Caco-2 (cell line): ENCODE measurements at places on chromosomes 5 and 9.

- DNase-seq, result no peak
- no peaks in the 10 kb centered on the region for H3K36me3 ChIP-seq
- peaks cover 4% of the 10 kb centered on the region; the same call in 1 of the 2 replicates for H3K4me1 ChIP-seq
- H3K4me3 ChIP-seq, result no peak overlapping the region
- no peaks in the 10 kb centered on the region for H3K27me3 ChIP-seq
- no peak overlapping the region for H3K27ac ChIP-seq
Measured at GRCh38 chr9:130331573-130331972, 66.0 kb downstream of the HMCN2 start.

DNA sequence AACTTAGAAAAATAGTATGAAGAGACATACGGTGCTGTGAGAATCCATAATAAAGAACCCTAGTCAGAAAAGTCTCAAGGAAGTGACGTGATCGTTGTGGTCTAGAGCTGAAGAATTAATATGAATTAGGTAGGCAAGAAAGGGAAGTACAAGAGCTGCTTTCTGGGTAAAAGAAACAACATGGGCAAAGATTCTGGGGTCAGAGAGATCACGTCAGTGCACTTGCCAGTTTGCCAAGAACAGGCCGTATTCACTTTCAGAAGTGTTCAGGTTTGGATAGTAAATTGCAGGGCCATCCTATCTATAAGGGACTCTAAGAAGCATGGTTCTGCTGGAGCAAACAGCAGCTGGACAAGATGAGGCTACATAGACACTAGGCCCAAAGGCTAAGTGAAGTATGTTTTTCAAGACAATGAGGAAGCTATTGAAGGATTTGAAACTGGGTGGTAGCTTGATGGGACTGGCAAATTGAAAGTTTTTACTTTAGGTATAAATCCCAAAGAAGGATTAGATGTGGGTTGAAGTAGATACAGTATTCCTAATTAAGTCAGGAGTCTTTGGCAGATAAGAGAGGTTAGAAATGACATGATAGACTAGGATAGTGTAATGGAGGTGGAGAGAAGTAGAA lies 4.8 kb upstream of the CHD1 start:
- no peak overlapping the region for H3K4me3 ChIP-seq
- H3K36me3 ChIP-seq, result no peaks in the 10 kb centered on the region
- no peak overlapping the region for H3K27ac ChIP-seq

GRCh38 chr9:89696780-89697179 lies 92.0 kb downstream of the GADD45G start:
- H3K4me1 ChIP-seq, result no peaks in the 10 kb centered on the region
- H3K27me3 ChIP-seq, result no peaks in the 10 kb centered on the region
- no peak overlapping the region for H3K27ac ChIP-seq
- no peak for DNase-seq
- H3K36me3 ChIP-seq, result no peaks in the 10 kb centered on the region
- no peak overlapping the region for H3K4me3 ChIP-seq

- 0 out of 2 replicates have a peak, but pooled peaks cover 2% of the 10 kb centered on the region for H3K4me1 ChIP-seq
- H3K27ac ChIP-seq, result no peak overlapping the region
- no peaks in the 10 kb centered on the region; the same call in 1 of the 2 replicates for H3K36me3 ChIP-seq
- no peak for DNase-seq
Measured at GRCh38 chr5:90519081-90519480, 10.3 kb downstream of the LYSMD3 start.

- H3K4me1 ChIP-seq, result no peaks in the 10 kb centered on the region
- no peak overlapping the region for H3K4me3 ChIP-seq
- peaks cover 3% of the 10 kb centered on the region for H3K36me3 ChIP-seq
- no peak for DNase-seq
- H3K27me3 ChIP-seq, result no peaks in the 10 kb centered on the region
Measured at GRCh38 chr5:6747103-6747502, 33.9 kb downstream of the TENT4A start.

- H3K4me1 ChIP-seq, result no peaks in the 10 kb centered on the region
- H3K4me3 ChIP-seq, result no peak overlapping the region
- H3K27me3 ChIP-seq, result no peaks in the 10 kb centered on the region
- H3K36me3 ChIP-seq, result no peaks in the 10 kb centered on the region
- no peak for DNase-seq
- H3K27ac ChIP-seq, result no peak overlapping the region
Measured at GRCh38 chr5:110638970-110639902, 87.2 kb downstream of the TMEM232 start.

DNA sequence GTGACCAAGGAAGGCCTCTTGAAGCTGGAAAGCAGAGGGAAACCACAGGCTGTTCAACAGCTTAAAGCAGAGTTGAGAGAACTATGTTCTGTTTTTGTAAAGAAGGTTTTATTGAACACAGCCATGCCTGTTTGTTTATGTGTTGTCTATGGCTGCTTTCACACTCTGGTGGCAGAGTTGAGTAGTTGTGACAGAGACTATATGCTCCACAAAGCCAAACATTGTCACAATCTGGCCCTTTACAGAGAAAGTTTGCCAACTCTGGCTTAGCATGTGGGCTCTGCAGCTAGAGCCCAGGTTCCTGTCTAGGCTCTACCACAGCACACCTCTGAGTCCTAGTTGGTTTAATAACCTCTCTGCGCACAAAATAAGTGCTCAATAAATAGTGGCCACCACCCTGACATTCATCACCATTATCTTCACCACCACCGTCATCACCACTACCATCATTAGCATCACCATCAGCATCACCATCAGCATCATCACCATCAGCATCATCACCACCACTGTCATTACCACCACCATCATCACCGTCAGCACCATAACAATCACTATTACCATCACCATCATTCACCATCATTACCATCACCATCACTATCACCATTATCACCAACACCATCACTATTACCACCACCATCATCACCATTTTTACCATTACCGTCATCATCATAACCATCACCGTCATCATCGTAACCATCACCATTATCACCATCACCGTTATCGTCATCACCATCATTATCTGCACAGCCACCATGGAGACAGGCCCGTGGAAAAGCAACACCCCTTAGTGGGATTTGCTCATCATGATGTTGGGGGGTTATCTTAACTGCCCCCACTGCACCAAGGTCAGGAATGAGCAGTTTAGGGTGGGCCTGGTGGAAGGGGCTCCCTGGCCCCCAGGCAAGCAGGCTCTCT lies 18.3 kb downstream of the AKNA start:
- H3K27me3 ChIP-seq, result no peaks in the 10 kb centered on the region
- H3K36me3 ChIP-seq, result peaks cover 2% of the 10 kb centered on the region; the same call in 1 of the 2 replicates
- no peak overlapping the region for H3K27ac ChIP-seq
- no peak for DNase-seq

GRCh38 chr5:77743181-77743580 lies 33.0 kb downstream of the TBCA start:
- H3K36me3 ChIP-seq, result no peaks in the 10 kb centered on the region; the same call in 1 of the 2 replicates
- H3K27ac ChIP-seq, result no peak overlapping the region
- no peak overlapping the region for H3K4me3 ChIP-seq
- DNase-seq, result no peak

GRCh38 chr5:160272264-160272663 lies 40.1 kb downstream of the CCNJL start:
- H3K4me3 ChIP-seq, result no peak overlapping the region
- no peak overlapping the region for H3K27ac ChIP-seq
- no peak for DNase-seq
- H3K36me3 ChIP-seq, result peaks cover 2% of the 10 kb centered on the region

DNA sequence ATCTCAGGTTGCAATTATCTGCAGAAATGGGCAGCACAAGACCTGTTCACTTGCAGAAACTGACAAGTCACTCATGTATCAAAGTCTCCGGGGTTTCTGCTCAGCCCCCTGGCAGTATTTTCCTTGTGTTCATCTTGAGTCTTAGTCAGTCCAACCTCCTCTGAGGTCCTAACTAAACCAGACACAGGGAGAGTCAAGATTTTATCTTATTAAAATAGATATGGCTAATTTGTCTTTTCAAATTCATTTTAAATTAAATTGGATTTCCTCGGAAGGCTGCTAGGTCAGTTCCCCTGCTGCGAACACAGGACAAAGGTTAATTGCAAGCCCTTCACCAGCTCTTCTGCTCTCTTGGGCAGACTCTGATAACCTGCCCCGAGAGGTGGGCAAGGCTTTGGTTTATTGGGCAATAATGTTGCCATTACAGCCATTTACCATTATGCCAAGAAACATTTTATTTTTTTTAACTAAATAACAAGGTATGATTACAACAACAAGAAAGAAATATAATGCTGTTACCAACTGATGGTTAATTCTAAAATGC lies 103.5 kb downstream of the MAPKAP1 start:
- no peaks in the 10 kb centered on the region for H3K36me3 ChIP-seq
- peaks cover 19% of the 10 kb centered on the region for H3K4me1 ChIP-seq
- H3K4me3 ChIP-seq, result no peak overlapping the region
- no peaks in the 10 kb centered on the region for H3K27me3 ChIP-seq
- H3K27ac ChIP-seq, result no peak overlapping the region
- no peak for DNase-seq

- H3K4me1 ChIP-seq, result no peaks in the 10 kb centered on the region
- no peaks in the 10 kb centered on the region for H3K27me3 ChIP-seq
- H3K36me3 ChIP-seq, result 0 out of 2 replicates have a peak, but pooled peaks cover 1% of the 10 kb centered on the region
- H3K27ac ChIP-seq, result no peak overlapping the region
- DNase-seq, result no peak
- no peak overlapping the region for H3K4me3 ChIP-seq
Measured at GRCh38 chr5:115243412-115243811, 19.3 kb downstream of the PGGT1B start.

- DNase-seq, result no peak
- no peak overlapping the region for H3K27ac ChIP-seq
- H3K36me3 ChIP-seq, result no peaks in the 10 kb centered on the region
- no peaks in the 10 kb centered on the region for H3K27me3 ChIP-seq
- H3K4me3 ChIP-seq, result no peak overlapping the region
Measured at GRCh38 chr9:107760469-107761242, 271.1 kb upstream of the KLF4 start.

DNA sequence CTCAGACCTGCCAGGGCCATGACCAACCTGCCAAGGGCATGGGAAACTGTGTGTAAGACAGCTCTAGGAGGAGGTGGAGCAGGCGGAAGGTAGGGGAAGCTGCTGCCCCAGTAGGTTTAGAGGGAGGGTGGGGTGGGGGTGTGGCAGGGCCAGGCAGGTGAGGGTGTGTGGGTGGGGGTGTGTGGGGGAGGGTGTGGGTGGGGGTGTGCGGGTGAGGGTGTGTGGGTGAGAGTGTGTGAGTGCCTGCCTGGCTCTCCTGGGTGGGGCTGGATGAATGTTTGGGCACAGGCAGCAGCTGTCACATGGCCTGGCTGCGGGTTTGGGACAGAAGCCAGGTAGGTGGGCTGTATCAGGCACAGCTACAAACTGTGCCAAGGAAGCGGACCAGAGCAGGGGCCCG lies 8.8 kb upstream of the N4BP3 start:
- H3K36me3 ChIP-seq, result no peaks in the 10 kb centered on the region
- H3K27me3 ChIP-seq, result no peaks in the 10 kb centered on the region
- no peaks in the 10 kb centered on the region for H3K4me1 ChIP-seq
- H3K27ac ChIP-seq, result no peak overlapping the region
- H3K4me3 ChIP-seq, result no peak overlapping the region

DNA sequence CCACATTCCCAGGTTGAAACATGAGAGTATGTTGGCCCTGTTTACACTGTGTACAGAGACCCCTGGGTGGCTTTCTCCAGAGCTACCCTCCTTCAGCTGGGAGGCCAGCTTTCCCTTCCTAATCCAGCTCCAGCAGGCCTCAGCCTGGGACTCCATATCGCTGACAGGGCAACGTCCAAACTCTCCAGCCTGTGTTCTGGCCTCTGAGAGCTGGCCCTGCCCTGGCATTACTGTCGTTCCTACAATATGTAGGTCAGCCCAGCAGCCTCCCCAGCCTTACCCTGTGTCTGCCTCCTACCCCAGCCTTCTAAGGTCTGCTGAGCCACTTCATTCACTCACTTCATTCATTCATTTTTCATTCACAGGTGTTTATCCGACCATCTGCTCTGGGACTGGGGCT lies 8.3 kb upstream of the EEIG1 start:
- no peak overlapping the region for H3K4me3 ChIP-seq
- no peak for DNase-seq
- H3K36me3 ChIP-seq, result no peaks in the 10 kb centered on the region
- H3K4me1 ChIP-seq, result peaks cover 12% of the 10 kb centered on the region
- H3K27me3 ChIP-seq, result no peaks in the 10 kb centered on the region

DNA sequence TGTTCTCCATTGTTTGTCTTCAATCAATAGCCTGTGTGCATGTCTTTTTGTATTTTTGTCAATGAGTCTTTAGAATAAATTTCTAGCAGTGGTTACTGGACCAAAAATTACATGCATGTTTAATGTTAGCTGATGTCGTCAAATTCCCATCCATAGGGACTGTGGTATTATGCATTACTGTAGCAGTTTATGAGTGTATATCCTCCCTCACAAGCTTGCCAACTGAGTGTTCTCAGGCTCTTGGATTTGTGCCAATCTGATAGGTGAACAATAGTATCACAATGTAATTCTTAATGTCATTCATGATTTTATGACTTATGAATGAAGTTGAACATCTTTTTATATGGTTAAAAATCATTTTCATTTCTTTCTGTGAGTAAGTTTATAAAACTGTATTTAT lies 13.0 kb downstream of the SNX24 start:
- H3K27ac ChIP-seq, result no peak overlapping the region
- no peak overlapping the region for H3K4me3 ChIP-seq
- no peak for DNase-seq

- H3K4me3 ChIP-seq, result no peak overlapping the region
- H3K36me3 ChIP-seq, result no peaks in the 10 kb centered on the region
- no peak overlapping the region for H3K27ac ChIP-seq
- DNase-seq, result peak; percentile 29
- peaks cover 8% of the 10 kb centered on the region; the same call in 1 of the 2 replicates for H3K4me1 ChIP-seq
Measured at GRCh38 chr9:131333771-131334628, 44.5 kb downstream of the PLPP7 start.

GRCh38 chr5:135034236-135034962 lies 371 bp upstream of the PITX1 start:
- DNase-seq, result peak; percentile 89
- H3K4me3 ChIP-seq, result peak overlapping the region; percentile 83
- H3K36me3 ChIP-seq, result no peaks in the 10 kb centered on the region
- peak overlapping the region; percentile 81 for H3K27ac ChIP-seq
- peaks cover 27% of the 10 kb centered on the region for H3K4me1 ChIP-seq
- H3K27me3 ChIP-seq, result no peaks in the 10 kb centered on the region
